ENCODE measurements at places on chromosomes 2 and 18.

- no peak overlapping the region for H3K27ac ChIP-seq
- no peak for DNase-seq
- no peaks in the 10 kb centered on the region for H3K4me1 ChIP-seq
- no peaks in the 10 kb centered on the region for H3K27me3 ChIP-seq
Measured at GRCh38 chr2:46148369-46148736, 148.9 kb upstream of the EPAS1 start.

DNA sequence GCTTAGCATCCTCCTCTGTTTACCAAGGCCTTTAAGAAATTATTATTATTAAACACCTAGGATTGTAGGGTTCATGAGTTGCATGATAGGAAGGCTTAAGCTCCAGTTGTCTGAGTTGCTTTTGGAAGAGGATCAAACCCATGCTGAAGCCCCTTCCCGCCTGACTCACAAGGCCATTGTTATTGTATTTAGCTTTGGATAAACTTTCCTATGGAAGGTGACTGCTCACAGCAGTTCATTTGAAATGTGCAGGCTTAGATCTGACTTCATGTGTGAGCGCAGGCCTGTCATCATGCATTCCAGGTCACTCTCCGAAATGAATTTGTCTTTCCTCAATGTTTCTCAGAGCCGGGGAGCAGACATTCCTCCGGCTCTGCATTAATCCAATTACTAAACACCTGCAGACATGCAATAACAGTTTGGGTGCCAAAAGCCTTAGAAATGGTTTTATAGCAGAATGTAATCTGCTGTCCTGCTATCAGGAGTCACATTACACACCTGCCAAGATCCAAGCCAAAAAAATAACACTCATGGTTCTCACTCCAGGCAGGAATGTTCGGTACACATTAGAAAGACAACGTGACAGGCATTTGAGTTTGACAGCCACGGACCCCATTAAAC is 119.9 kb downstream of the OSR1 start:
- H3K4me1 ChIP-seq = no peaks in the 10 kb centered on the region
- no peak overlapping the region for H3K27ac ChIP-seq
- H3K36me3 ChIP-seq = no peaks in the 10 kb centered on the region
- no peak for DNase-seq

GRCh38 chr2:64784168-64785061 is 130.7 kb upstream of the SERTAD2 start:
- no peak overlapping the region for H3K4me3 ChIP-seq
- DNase-seq = no peak
- H3K27ac ChIP-seq = no peak overlapping the region
- peaks cover 18% of the 10 kb centered on the region for H3K4me1 ChIP-seq
- H3K27me3 ChIP-seq = no peaks in the 10 kb centered on the region
- H3K36me3 ChIP-seq = no peaks in the 10 kb centered on the region

GRCh38 chr2:122927197-122927596 is 1097.9 kb upstream of the CNTNAP5 start:
- H3K27me3 ChIP-seq = no peaks in the 10 kb centered on the region
- no peak for DNase-seq
- H3K4me1 ChIP-seq = no peaks in the 10 kb centered on the region
- no peak overlapping the region for H3K27ac ChIP-seq
- no peak overlapping the region for H3K4me3 ChIP-seq
- H3K36me3 ChIP-seq = no peaks in the 10 kb centered on the region

GRCh38 chr18:74826572-74826971 is 228.9 kb downstream of the ZNF407 start:
- no peaks in the 10 kb centered on the region for H3K27me3 ChIP-seq
- no peak overlapping the region for H3K27ac ChIP-seq
- H3K4me1 ChIP-seq = peaks cover 3% of the 10 kb centered on the region
- peaks cover 13% of the 10 kb centered on the region for H3K36me3 ChIP-seq

DNA sequence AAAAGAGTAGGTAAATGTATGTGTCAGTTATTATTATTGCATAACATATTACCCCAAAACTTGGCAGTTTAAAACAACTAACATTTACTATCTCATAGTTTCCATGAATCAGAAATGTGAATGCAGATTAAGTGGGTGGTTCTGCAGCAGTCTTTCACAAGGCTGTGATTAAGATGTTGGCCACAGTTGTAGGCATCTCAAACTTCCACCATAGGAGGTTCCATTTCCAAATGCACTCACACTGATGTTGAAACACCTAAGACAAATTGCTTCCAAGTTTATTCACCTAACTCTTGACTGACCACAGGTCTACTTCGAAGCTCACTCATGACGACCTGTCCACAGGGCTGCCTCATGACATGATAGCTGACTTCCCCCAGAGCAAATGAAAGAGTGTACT is 360.8 kb downstream of the GRB14 start:
- no peak for DNase-seq
- no peaks in the 10 kb centered on the region for H3K27me3 ChIP-seq
- H3K36me3 ChIP-seq = no peaks in the 10 kb centered on the region
- no peaks in the 10 kb centered on the region for H3K4me1 ChIP-seq
- no peak overlapping the region for H3K4me3 ChIP-seq
- no peak overlapping the region for H3K27ac ChIP-seq

DNA sequence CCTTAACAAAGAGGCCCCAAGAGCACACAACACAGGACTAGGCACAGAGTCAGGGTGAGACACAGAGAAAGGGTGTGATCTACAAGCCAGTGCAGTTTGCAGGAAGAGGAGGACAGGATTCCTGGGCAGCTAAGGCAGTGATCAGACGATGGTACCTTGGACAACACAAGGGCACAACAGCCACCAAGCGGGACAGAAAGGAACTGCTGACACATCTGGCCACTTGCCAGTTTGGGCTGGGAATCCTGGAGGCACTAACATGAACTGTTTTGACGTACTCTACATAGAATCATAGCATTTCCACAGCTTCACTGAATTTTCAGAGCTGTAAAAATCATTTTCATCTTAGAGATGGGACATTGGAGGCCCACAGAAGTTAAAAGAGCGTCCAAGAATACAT is 221.5 kb upstream of the SLC35G4 start:
- DNase-seq = no peak
- no peak overlapping the region for H3K27ac ChIP-seq
- no peaks in the 10 kb centered on the region for H3K4me1 ChIP-seq
- H3K4me3 ChIP-seq = no peak overlapping the region

DNA sequence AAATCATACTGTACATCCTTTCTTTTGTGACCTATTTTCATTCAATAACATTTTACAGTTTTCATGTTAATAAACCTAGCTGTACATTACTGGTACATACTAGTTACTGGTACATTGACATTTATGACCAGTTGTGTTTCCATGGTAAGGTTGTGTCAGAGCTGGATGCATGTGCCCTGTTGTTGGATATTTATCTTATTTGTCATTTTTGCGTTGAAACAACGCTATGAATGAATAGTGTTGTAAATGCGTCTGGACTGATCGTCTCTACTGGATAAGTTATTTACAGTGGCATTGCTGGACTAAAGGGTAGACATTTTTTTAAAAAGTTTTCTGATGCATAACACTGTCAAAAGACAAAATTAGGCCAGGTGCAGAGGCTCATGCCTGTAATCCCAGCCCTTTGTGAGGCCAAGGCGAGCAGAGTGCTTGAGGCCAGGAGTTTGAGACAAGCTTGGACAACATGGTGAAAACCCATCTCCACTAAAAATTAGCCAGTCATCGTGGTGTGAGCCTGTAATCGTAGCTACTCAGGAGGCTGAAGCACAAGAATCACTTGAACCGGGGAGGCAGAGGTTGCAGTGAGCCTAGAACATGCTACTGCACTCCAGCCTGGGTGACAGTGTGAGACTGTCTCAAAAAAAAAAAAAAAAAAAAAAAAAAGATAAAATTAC is 40.2 kb downstream of the MCFD2 start:
- DNase-seq = no peak
- H3K27me3 ChIP-seq = peaks cover 18% of the 10 kb centered on the region
- H3K4me1 ChIP-seq = no peaks in the 10 kb centered on the region
- H3K36me3 ChIP-seq = peaks cover 3% of the 10 kb centered on the region
- H3K27ac ChIP-seq = no peak overlapping the region
- no peak overlapping the region for H3K4me3 ChIP-seq

All from memory B cell (primary cell).